ENCODE measurements at places on chromosomes 4 and X.

DNA sequence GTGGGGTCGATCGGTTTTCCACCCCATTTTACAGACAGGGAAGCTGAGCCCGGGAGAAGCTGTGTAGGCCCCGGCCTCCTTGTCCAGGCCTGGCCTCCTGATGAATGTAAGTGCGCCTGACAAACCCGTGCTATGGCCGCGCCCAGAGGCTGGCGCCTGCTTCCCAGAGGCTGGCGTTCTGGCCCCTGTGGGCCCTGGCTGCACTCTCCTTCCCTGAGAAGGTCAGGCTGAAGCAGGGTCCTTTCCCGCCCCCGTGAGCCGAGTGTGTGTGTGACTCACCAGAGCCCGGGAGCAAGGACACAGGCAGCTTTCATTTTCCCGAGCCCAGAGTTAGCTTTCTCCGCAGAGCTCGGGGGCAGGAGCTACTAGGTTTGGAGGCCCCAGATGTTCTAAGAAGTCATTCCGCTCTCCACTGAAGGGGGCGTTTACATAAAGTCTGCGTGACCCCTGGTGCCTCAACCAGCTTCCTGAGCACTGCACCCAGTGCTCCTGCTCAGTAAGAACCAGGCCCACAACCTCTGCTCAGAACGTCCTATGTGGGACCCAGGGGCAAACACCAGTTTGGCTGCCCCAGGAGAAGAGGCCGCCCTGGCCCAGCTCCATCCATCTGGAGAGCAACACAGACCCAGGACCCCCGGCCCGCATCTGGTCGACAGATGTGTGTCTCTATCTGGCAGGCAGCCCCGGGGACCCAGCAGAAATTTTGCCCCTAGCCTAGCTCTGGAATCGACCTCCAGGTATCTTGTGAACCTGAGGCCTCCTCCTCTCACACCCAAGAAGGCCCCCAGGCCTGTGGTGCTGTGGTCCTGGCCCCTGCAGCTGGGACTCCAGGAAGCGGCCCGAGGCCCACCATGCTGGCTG, 13.6 kb downstream of the UVSSA start:
- DNase-seq, result no peak

DNA sequence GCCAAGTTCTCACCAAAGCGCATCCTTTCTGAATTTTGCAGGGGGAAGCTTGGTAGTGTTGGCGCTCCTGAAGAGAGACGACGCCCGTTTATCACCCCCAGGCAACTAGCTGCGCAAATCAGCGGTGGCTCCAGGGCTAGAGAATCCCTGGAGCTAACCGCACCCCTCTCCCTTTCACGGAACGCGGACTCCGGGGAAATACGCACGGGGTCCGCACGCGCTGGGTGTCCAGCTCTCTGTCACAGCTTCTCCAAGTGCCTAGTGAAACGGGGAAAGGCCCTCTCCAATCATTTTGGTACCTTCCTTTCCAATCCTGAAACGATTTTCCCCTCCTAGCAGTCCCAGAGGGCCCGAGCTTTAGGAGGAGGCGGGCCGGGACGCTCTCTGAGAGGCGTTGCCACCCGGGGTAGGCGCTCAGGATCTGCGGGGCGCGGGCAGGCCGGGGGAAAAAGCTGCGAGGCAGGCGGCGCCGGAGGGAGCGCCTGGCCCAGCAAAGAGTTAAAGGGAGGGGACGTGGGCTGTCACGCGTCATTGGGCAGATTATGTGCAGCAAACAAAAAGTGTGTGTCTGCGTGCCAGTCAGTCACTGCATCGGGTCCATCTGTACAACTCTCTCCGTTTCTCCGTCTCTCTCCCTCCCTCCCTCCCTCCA, at the start of gene PRDM8:
Gene PRDM8, plus strand, starts transcription at position 582 of the 652 bp plus-strand sequence. CDS start 2,578 bp downstream, outside the sequence.
- DNase-seq, result no peak

DNA sequence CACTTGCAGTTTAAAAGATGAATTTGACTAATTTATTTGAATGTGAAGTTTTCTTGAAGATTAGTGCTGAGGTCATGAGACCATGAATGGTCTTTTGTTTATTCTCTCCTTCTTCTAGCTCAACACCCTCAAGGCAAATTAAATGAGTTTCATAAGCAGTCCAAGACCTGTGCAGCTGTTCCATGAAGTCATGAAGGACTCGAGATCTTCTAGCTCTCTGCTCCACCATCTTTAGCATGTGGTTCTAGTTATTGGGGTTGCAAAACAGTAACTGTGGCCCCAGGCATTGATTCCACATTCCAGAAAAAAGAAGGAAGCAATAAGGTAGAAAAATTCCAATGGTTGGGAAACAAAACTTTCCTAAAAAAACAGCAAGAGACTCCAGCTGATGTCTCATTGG, 84.2 kb upstream of the HS3ST1 start:
- DNase-seq, result no peak

DNA sequence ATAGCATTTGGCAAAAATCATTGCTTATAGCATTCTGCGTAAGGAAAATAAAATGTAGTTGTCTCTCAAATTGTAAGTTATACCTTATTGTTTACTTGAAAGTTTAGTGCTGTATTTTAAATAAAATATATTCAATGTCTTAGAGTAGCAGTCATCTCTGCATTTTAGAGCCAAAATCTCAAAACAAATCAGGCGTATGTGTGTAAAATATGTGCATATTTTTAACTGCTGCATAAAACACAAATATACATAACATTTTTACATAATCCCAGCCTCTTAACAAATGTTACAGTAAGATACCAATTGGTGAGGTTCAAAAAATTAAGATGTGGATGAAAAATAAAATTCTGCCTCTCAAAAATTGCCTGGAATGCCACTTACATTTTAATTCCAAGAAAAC, 145.8 kb upstream of the AGA start:
- DNase-seq, result no peak

GRCh38 chr4:89836031-89836745, 773 bp downstream of the SNCA start:
- DNase-seq, result peak; percentile 52

DNA sequence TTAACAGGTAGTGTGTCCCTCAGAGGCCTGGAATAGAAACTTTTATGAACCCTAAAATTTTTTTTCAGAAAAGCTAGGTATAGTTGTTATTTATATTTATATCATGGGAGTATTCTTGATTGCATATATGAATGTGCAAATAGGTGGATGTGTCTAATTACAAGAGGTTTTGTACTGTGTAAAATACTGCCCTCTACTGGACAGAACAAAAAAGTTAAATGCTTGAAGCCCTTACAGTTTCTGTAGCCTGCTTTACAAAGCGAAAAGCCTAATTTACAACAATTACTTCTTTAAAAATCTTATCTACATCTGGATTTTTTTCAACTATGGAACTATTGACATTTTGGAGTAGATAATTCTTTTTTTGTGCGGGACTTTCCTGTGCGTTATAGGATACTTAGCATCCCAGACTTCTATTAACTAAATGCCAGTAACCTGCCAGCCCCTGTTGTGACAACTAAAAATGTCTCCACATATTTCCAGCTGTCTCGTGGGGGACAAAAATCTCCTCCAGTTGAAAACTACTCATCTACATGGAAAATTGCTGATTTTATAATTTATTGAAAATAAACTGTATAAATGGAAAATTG, 35.1 kb downstream of the ENPEP start:
- no peak for DNase-seq

DNA sequence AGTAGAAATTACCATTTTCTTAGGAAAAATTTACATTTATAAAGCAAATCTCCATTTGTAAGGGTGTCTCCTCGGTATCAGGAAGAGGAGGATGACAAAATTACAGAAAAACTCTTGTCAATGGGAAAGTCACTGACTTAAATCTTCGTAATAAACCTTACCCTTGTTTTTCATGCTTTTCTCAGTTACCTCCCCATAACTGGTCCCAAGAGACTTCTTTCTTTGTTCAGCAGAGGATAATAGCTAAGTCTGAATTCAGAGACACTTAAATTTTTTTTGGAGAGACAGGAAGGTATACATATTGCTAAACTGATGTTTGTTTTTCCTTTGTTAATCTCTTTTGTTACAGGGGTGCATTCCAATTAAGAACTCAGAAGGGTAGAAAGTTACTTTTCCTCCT, 125.5 kb upstream of the JADE1 start:
- no peak for DNase-seq

DNA sequence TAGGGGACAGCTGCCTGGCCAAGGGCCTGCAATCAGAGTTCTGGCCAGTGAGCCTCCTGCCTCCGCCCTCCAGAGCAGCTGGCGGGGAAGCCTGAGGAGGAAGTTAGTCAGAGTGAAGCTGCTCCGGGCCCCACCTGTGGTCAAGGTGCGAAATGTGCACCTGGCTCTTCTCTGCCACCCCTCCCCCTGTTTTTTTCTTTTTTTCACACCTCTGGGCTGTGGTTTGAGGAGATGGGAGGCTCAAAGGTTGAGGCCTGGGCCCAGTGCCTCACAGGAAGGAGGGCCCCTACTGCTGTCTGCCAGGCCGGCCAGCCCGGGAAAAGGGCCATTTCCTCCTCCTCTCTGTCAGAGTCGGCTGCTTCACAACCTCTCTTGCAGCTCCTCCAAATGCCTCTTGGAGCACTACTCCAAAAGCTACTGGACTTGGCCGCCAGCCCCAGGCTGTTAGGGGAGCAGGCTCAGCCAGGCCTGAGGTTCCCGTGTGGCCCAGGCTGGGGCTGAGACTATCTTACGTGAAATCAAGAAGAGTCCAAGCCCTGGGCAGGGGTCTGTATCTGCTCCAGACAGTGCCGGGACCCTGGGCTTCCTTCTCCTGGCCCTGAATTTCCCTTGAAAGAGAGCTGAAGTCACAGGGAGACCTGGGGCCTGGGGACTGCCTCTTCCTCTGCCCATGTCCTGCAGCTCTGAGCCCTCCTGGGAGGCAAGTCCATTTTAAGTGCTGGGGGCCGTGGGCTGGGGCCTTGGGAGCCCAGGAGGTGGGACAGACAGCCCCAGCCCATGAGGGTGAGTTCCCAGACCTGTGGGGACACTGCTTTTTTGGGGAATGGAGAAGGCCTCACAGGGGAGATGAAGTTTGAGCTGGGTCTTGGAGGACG, 4.5 kb upstream of the CXCR3 start:
- DNase-seq, result peak; percentile 14

GRCh38 chr4:4899202-4899925, 39.9 kb downstream of the MSX1 start:
- DNase-seq, result no peak

GRCh38 chr4:126172126-126172525, 857.4 kb downstream of the FAT4 start:
- DNase-seq, result no peak

DNA sequence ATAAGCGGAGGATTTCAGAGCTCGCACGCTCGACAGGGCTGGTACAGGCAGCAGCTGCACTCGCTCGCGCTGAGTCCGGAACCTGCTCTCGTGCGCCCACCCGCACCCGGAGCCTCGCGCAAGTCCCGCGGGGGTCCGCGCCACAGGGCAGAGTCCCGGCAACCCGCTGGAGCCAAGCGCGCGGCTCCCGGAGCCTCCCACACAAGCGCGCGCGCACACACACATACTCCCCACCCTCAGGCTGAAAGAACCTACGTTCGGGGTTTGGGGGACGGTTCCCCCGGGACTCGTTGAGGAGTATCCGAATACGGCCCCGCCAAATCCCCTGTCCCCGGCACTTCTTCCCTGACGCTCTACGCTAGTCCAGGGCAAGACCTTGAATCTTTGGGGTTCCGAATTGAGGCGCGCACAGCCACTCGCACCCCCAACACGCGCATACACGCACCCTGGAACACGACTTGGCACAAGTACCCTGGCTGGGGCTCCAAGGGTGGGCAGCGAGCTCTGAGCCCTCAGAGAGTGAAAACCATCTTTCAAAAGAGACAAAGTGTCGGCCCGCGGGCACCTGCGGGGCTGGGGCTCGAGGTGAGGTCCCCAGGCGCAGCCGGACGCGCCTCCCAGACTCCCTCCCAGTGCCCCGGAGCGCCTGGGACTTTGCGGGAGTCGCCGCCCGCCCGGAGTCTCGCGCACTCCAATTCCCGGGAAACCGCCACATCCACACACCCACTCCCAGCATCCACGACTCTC, 952 bp downstream of the ANOS1 start:
- no peak for DNase-seq

DNA sequence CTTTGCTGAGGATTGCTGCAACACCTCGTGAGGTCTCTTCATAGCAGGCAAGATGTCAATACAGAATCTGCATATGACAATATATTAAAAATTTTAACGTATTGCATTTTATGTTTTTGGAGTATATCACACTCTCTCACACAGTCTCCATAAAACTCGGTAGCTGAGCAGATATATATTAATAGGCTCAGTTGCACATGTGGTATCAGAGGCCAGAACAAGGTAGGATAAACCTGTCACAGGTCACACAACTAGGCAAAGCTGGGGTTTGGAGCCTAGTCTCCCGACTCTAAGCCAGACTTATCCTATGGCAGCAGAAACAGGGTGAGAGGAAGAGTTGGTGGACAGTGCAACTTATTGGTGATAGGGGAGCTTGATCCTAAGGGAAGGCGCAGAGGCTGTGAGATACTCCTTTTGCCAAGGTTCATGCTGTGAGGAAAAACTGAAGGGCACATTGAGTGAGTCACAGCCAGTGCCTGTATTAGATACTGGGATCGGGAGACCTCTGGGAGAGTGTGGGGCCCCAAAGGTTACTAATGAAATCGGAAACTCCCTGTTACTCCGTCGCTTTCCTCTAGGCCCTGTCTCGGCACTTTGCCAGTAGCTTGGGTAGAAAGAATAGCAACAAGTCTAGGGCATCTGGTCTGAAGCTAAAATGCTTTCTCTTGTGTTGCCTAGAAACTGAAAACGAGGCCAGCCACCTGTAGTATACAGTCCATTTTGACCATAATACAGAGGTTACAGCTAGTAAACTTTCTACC, 195.7 kb downstream of the ARHGAP10 start:
- DNase-seq, result no peak

DNA sequence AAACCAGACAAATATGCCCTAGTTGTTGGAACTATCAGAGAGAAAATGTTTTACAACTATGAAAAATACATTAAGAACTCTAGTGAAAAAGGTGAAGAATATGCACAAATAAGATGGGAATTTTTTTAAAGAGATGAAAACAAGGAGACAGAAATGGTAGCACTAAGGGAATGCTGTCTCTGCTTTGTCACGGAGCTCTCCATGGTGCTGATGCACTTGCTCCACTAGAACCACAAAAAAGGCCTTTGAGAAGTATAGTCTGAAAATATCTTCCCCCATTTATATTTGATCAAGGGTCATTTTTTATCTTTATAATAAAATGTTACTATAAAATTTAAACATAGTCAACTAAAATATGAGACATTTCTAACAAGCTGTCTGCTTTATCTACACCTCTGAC, 1655.5 kb upstream of the AGA start:
- DNase-seq, result no peak
